ENCODE measurements at places on chromosomes 4 and X.

GRCh38 chrX:100928660-100929613 lies at the start of gene XKRX:
Gene XKRX, minus strand, starts transcription at chrX:100928917. Its CDS starts 613 bp downstream, at chrX:100928304.
- no peak for DNase-seq

DNA sequence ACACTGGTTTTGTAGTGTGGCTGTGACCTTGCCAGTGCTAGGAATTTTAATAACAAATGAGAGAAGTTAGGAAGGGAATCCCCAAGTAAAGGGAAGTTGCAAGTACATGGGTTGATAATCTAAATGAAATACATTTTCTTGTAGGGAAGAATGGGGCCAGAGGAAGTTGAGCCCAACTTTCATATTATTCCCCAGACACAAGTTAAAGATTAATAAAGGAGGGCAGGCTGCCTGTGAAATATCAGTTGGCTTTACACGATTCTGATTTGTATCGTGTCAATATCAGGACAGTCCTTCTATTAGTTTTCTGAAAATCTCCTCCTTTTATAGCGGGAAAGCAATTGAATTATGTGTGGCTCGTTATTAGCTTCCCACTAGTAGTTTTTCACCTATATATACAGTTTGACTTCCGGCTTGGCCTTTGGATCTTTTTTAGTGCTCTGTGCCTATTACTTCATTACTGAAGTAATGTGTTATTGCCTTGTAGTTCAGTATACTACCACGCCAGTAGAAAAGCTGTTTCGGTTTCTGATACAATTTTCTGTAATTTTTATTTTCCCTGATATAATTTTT lies 1.7 kb downstream of the PDLIM5 start:
- DNase-seq, result peak; percentile 27

DNA sequence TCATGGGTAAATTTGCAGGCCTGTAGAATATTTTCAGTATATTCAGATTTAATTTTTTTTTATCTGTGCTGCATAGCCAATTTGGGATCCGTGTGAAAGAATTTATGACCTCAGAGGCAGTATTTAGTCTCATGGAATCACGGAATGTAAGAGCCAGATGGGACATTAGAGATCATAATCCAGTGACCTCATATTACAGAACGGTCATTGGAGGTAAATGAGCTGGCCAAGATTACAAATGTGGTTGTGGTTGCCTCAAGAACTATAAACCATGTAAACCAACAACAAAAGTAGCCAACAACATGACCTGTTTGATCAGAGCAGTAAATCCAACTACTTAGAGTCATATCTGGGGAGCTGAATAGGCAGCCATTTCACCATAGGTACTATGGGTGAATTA lies 71.6 kb downstream of the AMOT start:
- no peak for DNase-seq

- no peak for DNase-seq
Measured at GRCh38 chr4:22514001-22514400, 1.9 kb downstream of the ADGRA3 start.

All from inflammatory macrophage (primary cell).